EH (cell line): ENCODE measurements at places on chromosomes 12 and 14.

DNA sequence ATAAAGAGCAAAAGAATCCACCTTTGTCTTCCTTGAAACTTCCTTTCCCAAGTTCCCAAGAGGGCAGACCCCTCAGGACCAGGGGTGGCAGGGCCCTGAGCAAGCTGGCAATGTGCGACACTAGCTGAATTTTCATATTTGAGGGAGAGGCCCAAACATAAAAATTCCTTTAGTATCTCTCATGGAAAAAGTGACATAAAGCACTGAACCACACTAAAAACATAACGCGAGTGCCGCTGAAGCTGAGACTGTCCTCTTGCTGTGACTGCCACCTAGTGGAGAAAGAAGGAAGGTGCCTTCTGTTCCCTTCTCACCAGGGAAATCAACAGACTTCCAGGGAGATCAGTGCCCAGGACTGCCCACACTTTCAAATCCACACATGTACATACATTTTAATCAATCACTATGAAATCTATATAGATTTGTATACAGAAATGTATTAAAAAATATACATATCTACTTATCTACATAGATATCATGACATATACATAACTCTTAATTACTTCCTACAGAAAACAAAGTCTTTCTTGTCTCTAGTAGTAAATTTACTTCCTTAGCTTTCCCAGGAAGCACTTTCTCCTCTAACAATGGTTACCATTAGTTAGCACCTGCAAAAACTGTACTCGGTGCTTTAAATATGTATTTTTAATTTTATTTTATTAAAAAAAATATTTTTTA lies 53.8 kb downstream of the SSH1 start:
- DNase-seq, result peak; percentile 95

DNA sequence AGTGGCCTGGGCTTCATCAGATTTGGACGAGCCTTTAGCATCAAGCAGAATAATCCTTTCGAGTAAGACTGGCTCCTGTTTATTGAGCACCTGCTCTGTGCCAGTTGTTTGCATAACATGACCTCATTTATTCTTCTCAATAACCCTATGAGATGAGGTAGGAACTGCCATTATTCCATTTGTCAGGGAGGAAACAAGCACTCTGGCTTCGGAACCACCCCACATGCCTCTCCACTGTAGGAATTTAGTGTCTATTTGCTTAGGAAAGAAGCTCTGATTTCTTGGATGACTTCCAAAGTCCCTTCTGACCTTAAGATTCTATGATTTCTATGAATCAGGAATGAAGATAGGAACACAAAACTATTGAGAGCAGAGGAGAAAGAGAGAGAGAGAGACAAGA lies 11.0 kb downstream of the SAMD4A start:
- peak; percentile 86 for DNase-seq

DNA sequence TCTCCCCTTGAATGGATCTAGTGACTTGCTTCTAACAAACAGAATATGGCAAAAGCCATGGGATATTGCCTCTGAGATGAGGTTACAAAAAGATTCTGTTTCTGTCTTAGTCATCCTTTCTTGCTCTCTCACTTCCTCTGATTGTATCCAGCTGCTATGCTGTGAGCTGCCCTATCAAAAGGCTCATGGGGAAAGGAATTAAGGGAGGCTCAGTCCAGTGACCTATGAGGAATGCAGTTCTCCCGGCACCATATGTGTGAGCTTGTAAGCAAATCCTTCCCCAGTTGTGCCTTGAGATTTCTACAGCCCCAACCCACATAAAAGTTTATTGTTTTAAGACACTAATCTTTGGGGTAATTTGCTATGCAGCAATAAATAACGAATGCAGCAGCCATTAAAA lies 183.1 kb downstream of the KLHL28 start:
- peak; percentile 1 for DNase-seq

DNA sequence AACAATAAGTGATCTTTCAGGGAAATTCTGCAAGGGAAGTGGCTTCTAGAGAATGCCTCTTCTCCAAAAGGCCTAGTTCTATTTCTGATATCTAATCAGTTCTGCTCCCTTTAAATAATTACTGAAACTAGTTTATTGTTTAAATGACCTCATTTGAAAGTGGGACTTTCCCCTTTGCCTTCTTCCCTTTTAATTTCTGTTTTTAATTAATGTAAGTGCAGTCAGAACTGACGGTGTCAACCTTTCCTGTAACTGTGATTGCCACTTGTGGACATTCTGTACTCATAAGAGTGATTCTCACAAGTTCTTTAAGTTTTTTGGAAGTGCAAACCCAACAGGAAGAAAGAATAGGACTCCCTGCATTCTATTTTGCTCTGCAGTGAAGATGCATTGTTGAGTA lies 265.3 kb upstream of the PLEKHG7 start:
- DNase-seq, result no peak

GRCh38 chr14:28055008-28055407 lies 711.6 kb upstream of the FOXG1 start:
- no peak for DNase-seq

DNA sequence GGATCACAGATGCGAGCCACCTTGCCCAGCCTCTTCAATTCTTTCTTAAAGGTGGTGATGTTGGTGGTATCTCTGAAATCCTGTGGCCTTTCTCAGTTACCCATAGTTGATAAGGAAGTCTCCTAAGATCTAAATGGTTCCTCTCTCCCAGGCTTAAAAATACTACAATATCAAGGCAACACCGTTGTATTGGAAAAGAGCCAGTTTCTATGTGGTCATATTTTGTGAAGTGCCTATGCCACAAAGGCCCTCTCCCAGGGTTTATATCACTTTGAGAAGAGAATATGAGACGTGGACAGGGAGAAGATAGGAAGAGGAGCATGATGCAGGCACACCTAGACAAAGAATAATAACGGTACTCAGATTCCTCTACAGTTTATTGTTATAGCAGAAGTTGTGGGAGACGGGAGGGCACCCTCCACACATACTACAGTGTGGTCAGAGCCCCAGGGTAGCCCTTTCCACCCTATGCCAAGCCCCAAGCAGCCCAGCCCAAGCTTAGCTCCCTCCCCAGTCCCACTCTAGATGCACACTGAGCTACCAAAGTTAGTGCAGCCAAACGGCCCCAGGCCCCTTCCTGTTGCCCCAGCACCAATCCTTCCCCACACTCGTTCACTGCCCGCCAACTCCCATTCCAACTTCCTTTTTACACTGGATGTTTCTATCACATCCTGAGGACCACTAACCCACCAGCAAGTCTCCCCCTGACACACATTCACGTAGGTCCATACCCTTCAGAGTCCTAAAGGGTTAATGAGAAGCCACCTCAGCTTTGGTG lies 8.3 kb downstream of the NDRG2 start:
- DNase-seq, result no peak

DNA sequence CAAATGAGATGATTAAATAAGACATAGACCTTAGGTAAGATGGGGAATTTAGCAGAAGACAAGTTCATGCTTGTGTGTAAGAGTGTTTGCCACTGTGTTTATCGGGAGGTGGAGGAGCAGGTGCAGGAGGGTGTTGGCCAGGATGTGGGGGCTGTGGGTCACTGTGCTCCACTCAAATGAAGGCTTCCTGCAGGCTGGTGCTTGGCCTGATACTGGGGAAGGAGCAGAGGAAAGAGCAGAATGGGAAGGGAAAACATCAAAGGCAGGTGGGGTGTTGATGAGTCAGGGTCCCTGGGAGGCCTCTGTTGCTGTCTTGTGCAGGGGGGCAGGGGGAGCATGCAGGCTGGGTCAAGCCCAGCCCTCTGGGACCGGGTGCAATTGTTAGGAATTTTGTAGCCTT lies 126.5 kb downstream of the TSPAN9 start:
- DNase-seq, result no peak

GRCh38 chr12:47074757-47075156 lies 4.7 kb upstream of the PCED1B start:
- no peak for DNase-seq

DNA sequence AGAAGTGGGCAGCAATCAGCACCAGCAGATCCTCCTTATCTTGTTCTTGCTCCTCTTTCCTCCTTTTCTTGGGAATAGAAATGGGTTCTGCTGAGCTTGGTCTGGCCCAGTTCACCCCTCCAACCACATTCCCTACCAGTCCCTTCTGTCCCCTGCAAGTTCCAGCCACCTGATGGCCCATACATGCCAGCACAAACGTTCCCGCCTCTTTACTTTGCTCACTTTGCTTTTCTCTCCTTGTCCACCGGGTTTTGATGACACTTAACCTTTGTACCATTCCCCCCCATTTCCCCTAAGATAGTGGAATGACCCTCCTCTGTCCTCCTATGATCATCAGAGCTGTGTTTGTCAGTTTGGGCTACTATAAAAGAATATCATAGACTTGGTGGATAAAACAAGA lies 23.4 kb upstream of the EML1 start:
- DNase-seq, result no peak

- no peak for DNase-seq
Measured at GRCh38 chr14:29897181-29897580, 30.5 kb downstream of the PRKD1 start.

- peak; percentile 65 for DNase-seq
Measured at GRCh38 chr12:47730341-47730744, 5.1 kb upstream of the ENDOU start.

DNA sequence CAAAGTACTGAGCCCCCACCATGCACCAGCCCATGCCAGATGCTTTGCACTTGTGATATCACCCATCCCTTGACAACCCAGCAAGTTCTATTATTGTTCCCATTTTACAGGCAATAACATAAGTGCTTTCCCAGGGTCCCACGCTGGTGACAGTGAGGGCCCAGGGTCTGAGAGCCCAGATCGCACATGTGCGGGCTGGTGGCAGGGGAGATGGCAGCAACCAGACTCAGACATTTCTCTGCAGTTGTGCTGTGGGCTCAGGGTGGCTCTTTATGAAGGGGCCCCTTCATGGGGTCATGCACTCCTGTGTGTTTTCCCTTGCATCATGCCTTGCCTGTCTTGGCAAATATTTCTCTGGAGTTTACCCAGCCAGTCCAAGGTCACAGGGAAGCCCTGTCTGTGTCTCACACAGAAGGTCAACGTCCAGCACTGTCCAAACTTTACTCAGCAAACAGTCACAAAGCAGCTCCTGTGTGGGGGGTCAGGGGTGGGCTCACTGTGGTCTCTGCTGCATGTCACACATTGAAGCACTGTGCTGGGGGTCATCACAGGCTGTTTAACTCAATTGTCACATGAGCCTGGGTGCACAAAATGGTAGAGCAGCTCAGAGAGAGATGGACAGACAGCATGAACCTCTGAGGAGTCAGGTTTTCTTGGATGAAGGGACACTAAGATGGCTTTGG lies 12.7 kb downstream of the SERPINA5 start:
- DNase-seq, result no peak

GRCh38 chr12:2940564-2940963 lies 18.6 kb upstream of the TEAD4 start:
- DNase-seq, result no peak

DNA sequence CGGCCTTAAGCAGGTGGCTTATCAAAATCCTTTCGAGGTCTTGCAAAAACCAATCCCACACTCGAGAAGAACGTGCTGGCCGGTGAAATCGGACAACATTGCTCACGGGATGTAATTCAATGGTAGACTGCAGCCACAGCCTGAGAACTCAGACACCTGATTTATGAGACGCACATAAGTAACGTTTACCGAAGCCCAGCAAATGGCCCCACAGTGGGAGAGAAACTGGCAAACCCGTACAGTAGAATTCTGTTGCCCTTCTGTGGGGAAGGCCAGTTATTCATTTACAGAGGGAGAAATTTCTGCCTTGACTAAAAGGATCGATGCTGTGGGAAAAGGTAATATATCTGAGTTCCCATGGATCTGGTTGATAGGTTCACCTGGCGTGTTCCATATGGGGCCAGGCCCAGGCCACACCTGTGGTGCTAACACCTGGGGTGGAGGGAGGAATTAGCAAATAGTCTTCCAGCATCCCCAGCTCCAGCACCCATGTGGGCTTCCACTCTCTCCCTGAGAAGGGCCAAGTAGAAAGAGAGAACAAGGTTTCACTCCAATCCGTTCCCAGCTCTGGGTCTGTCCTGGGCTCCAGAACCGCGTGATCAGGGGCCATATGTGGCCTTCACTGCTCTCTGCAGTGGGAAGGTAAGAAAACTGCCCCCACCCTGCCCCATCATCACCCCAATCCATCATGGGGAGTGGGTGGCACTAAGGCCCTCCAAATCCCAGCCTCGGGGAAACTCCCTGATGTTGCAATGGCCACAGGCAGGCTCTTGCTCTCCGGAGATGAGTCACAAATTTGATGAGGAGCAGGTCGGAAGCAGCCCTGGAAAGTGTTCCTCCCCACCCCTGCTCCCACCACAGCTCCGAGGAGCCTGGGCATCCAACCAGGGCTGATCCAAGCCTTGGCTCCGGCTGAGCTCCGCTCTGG lies 12.7 kb downstream of the BDKRB1 start:
- peak; percentile 95 for DNase-seq

GRCh38 chr14:60599727-60600126 lies 49.5 kb downstream of the SIX1 start:
- no peak for DNase-seq

- peak; percentile 76 for DNase-seq
Measured at GRCh38 chr14:57492859-57493258, 798 bp downstream of the CCDC198 start.

GRCh38 chr14:50001151-50001998 lies 108.5 kb downstream of the ARF6 start:
- peak; percentile 96 for DNase-seq

- no peak for DNase-seq
Measured at GRCh38 chr12:131113568-131114270, 160.0 kb downstream of the ADGRD1 start.

- no peak for DNase-seq
Measured at GRCh38 chr12:21823581-21823980, 49.1 kb upstream of the KCNJ8 start.

DNA sequence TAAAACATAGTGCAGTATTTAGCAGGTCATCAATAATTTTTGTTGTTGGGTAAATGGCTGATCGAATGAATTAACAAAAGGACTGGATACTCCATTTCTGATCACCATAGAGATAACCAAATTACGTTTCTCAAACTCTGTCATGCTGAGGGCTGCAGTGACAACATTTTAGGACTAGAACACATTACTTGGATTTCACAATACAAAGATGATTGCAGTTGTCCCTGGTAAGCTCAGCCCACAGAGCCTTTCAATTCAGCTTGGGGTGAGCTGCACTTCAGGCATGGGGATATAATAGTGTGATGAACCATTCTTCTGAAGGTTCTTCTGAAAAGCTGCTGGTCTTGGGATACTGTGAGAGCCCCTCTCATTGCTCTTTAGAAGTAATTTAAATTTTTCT lies 74.3 kb downstream of the FAR2 start:
- DNase-seq, result no peak

- peak; percentile 74 for DNase-seq
Measured at GRCh38 chr12:40105515-40106201, at the start of gene SLC2A13. Gene SLC2A13 (minus strand): TSS chr12:40106081. CDS start chr12:40105808, 273 bp downstream.
